Stimulated activated CD8-positive, alpha-beta memory T cell treated with anti-CD3 and anti-CD28 coated beads, Interleukin-4, amount 100 ng/mL, for 1 hour (primary cell): ENCODE measurements at places on chromosomes 16 and 17.

DNA sequence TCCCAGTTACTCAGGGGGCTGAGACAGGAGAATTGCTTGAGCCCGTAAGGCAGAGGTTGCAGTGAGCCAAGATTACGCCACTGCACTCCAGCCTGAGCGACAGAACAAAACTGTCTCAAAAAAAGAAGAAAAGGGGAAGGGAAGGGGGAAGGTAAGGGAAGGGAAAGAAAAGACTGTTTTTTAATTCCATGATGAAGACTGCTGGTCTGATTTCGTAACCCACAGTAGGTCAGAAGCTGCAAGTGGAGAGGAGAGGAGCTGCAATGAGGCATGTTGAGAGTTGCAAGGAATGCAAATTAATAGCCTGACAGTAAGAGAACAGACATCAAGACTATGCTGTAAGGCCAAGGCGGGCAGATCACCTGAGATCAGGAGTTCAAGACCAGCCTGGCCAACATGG is 33.3 kb downstream of the HELZ start:
- DNase-seq = no peak

DNA sequence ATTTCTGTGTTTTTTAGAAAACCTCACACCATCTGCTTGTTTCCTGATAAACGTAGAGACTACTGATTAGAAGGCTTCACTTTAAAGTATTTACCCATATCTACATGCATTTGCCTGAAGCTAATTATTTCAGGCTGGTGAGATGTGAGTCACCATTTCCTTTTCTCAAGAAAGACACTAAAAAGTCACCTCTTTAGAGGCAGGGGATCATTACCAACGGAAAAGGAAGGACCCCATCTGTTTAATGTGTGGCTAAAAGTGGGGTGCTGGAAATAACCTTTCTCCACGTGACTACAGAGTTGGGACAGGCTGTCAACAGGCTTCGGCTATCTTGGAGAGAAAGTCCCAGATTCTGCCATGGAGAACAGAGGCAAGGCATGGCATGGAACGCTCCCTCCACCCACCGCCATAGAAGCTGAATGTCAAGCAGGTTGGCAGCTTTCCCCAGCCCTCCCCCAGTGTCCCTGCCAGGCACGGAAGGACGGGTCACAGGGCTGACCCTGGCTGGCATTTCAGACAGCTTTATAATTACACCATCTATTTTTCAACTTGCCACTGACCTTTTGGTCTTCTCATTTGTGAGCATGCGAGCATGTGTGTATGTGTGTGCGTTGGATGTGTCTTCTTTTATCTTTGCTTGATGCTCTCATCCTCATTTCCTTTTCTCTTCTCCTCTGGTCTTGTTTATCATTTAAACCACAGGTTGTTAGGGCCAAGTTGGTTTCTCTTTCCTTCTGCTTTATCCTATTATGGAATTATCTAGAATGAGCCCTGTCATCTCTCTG is 157.0 kb downstream of the CPPED1 start:
- no peak for DNase-seq

GRCh38 chr16:58472827-58473226 is 27.1 kb upstream of the NDRG4 start:
- DNase-seq = no peak

DNA sequence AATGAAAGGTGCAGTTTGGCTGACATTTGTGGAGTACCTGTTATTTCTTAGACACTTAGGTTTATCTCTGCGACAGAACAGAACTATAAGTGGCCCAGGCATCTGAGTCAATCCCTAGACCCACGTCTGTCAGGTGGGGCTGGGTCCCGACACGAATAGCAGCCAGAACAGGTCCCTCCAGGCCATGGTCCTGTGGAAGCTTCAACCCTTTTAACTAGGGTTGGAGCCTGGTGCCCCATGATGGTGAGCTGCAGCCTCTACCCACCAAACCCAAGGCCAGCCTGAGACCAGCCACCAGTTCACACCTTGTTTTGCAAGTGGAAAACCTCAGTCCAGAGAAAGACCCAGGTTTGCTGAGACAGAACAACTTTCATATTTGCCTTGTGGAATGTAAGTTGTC is 74.6 kb upstream of the TMEM97 start:
- DNase-seq = no peak

DNA sequence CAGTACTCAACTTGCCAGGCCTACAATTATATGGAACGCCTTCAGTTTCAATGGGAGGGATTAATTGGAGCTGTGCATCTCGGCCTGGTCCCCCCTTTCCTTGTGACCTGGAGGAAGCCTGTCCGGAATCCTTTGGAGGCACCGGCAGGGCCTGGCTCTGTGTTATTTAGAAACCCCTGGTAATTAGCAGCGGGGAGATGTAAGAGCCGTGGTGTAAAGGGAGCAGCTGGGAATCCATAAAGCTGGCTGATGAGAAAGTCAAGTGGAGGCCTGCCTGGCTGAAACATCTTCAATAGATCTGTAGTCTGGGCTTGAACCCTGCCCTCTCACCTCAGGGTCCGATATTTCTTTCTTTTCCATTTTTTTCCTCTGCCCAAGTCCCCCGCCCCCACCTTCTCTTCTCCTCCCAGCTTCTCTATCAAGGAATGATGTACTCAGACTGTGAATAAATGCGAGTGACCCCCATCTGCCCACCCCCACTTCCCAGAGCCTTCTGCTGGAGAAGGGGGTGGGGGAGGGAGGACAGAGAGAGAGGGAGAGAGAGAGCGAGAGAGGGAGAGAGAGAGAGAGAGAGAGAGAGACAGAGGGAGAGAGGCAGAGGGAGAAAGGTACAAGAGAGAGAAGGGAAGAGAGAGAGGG is 495.5 kb upstream of the ZFHX3 start:
- DNase-seq = no peak

DNA sequence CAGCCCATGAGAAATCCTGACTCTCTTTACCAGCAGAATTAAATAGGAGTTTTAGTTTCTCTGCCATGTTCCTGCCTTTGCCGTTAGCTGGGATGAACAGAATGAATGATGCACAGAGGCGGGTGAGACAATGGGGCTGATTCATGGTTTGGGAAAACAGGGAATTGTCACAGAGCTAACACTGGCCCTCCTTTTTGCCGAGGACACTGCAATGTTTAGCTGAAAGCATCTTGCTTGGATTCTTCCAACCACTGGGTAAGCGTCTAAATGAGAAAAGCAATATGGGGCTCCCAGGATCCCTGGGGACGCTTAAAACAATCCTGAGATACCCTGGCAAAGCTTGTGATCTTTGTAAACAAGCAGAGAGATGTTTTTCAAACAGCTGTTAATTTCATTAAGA is 12.8 kb upstream of the PAFAH1B1 start:
- DNase-seq = no peak

- DNase-seq = no peak
These were observed 104.4 kb downstream of the SSH2 start for GRCh38 chr17:29825604-29826003.

- DNase-seq = no peak
These were observed 26.3 kb downstream of the AARSD1 start for GRCh38 chr17:42937712-42938596.

DNA sequence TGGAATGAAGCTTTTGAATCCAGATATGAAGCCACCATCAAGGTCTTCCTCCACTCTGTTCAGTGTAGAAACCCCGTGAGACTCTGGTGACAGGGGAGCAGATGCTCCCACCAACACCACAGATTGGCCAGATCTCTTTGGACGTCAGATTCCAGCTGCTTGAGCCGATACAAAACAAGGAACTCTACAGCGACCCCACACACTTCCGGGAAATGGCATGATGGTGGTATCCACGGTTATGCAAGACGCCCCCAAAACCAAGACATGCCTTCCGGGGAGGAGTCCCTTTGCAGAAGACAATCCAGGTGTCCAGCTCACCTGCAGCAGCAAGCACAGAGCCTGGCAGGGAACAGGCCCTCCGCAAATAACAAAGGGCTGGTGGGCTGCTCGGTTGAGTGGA is 19.8 kb upstream of the PITPNA start:
- no peak for DNase-seq

- DNase-seq = no peak
These were observed 607 bp upstream of the PRPSAP1 start for GRCh38 chr17:76354317-76354729.

GRCh38 chr17:29495011-29495410 is 71.8 kb downstream of the ABHD15 start:
- no peak for DNase-seq

GRCh38 chr16:88906020-88906419 is 39.6 kb upstream of the PABPN1L start:
- DNase-seq = no peak

- no peak for DNase-seq
These were observed 83.7 kb upstream of the DNAH9 start for GRCh38 chr17:11514565-11514964.

DNA sequence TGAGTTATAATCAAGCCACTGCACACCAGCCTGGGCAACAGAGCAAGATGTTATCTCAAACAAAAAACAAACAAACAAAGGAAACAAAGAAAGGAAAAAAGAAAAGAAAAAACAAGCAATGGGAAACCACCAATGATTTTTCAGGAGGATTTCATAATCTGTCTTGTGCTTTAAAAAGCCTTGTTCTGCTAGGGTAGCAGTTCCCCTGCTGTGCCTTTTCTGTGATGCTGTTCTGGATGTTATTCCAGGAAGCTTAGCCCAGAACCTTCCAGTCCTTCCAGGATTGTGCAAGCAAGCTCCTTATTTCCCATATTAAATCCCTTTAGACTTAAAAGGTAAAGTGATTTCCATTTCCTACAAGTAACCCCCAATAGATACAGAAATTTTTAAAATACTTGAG is 171.1 kb downstream of the ABCC12 start:
- no peak for DNase-seq

DNA sequence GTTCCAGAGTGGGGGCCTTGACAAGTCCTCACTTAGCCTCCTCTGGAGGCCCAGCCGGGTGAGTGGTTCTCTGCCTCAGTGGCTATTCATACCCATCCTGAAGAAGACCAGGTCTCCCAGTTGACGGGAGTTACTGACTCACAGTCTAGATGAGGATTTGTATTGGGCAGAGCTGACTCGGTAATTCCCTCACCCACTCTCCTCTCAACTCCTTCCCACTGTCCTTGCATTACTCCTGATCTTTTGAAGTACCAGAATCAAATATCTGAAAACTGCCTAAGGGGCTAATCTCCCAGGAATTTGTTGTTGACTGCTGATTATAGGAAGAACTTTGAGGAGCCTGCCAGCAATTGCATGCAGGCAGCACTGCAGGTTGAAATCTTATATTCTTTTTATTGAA is 14.2 kb downstream of the SAP30BP start:
- no peak for DNase-seq

GRCh38 chr17:37839196-37839978 is 84.8 kb upstream of the TBC1D3K start:
- DNase-seq = no peak

DNA sequence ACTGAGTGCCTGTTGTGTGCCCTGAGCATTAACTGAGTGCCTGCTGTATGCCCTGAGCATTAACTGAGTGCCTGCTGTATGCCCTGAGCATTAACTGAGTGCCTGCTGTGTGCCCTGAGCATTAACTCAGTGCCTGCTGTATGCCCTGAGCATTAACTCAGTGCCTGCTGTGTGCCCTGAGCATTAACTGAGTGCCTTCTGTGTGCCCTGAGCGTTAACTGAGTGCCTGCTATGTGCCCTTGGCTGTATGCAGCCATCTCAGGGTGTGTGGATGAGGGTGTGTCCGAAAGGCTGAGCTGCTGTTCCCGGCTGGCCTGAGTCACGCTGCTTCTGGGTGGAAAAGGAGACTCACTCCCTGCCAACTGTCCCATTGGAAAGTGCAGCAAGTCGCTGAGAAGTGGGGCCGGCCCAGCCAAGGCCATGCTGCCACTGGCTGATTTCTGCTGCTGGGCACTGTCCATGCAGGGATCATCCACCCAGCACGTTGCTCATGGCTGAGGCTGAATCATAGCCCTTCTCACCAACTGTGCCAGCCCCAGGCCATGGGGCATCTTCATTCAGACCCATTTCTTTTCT is 113.8 kb downstream of the OR1D5 start:
- no peak for DNase-seq

DNA sequence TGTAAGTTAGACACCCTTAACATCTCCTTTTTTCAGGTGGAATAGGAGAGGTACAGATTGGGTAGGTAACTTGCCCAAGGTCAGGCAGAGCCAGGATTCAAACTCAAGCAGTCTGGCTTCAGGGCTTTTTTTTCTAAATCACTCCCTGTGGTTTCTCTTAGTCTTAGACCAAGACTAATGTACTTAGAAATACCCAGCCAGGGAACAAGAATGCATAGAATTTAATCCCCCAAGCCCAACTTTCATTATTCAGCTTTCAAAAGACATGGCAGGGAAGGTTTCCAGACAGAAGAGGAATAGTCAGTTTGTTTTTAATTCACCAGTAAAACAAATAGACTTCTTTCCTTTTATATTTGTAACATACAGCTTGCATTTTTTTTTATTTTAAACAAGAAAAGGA is 305.2 kb upstream of the RBFOX1 start:
- no peak for DNase-seq

GRCh38 chr16:83826146-83826913 is 18.6 kb downstream of the HSBP1 start:
- peak; percentile 61 for DNase-seq

GRCh38 chr16:57802341-57803133 is at the start of gene KIFC3:
Gene KIFC3 (minus strand): TSS chr16:57802491. CDS start chr16:57798243, 4,248 bp downstream.
- peak; percentile 64 for DNase-seq

GRCh38 chr16:75089486-75090202 is 26.9 kb downstream of the LDHD start:
- no peak for DNase-seq

DNA sequence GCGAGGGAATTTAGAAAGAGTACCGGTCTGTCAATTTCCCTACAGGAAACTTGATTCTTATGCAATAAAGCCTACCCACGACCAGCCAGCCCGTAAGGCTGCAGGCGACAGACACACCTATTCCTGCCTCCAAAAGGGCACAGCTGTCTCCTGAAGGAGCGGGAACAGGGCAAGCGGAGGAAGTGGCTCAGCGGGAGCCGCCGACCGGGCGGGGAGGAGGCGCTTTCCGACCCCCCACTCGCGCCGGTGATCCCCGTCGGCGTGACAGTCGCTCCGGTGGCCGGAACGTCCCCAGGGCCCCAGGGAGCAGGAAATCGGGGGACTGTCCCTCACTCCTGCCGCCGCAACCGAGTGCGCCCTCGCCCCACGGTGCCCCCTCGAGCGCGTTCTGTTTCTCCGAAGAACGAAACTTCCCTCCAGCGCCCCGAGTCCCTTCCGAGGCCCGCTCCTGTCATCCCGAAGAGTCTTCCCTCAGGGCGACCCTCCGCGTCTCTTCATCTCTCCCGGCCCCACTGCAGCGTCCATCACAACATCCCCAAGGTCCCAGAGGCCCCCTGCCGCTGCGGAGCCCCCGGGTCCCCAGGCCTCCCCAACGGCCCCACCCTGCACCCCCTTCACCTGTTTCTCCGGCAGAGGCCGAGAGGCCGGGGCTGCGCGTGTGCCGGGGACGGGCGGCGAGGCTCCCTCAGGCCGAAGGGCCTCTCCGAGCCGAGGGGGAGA is 421 bp downstream of the STAT3 start:
- DNase-seq = no peak

- DNase-seq = no peak
These were observed 27.8 kb upstream of the ITGA3 start for GRCh38 chr17:50027881-50028735.

- DNase-seq = no peak
These were observed 113.0 kb downstream of the LITAF start for GRCh38 chr16:11473728-11474127.
